AML-193 (cell line): ENCODE measurements at places on chromosomes 5 and 9.
A peak's percentile ranks its signal among the peaks of the same experiment; 100 is the strongest.

- DNase-seq = no peak
Observed at GRCh38 chr5:23314827-23315226, 192.6 kb upstream of the PRDM9 start.

- DNase-seq = no peak
Observed at GRCh38 chr5:4212981-4213819, 617.6 kb downstream of the IRX1 start.

- no peak for DNase-seq
Observed at GRCh38 chr5:55591686-55592085, 56.9 kb upstream of the PLPP1 start.

DNA sequence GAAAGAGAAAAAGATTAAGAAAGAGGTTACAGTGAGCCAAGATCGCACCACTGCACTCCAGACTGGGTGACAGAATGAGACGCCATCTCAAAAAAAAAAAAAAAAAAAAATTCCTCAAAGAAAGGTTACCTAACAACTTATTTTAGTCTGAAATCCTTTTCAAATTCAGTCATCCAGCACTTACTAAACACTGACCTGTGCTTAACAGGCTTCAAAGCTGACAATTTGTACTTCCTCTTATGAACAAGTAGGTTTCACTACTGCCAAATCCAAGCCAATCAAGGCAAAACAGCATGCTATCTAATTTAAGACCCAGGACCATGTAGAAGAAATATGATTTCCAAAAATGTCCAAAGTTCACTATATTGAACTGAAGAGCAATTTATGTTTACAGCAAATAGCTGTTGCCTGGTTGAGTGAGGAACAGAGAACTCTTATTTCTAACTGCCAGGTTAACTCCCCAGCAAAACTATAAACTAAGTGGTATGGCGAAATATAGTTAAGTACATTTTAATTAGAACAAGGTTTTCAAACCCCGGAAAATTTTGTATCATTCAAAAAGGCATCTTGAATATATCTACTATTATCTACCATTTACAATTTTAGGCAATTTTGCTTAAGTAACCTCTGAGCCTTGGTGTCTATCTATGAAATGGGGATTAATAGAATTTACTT lies 13.4 kb downstream of the PWWP2A start:
- DNase-seq = peak; percentile 69
